Panc1 (cell line): ENCODE measurements at places on chromosomes 3 and 15.

GRCh38 chr3:34008191-34008590, 209.8 kb downstream of the PDCD6IP start:
- DNase-seq = no peak

DNA sequence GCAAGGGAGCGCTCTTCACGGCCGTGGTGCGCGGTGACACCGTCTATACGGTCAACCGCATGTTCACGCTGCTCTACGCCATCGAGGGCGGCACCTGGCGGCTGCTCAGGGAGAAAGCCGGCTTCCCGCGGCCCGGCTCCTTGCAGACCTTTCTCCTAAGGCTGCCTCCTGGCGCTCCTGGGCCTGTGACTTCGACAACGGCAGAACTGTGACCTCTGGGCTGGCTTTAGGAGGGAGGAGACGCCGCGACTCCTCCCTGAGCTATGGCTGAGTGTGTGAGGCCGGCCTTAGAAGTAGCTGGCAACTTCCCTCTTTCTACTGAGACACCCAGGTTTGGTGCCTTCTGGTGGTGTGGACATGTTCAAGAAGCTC, 1.4 kb downstream of the KBTBD13 start:
- DNase-seq = no peak

DNA sequence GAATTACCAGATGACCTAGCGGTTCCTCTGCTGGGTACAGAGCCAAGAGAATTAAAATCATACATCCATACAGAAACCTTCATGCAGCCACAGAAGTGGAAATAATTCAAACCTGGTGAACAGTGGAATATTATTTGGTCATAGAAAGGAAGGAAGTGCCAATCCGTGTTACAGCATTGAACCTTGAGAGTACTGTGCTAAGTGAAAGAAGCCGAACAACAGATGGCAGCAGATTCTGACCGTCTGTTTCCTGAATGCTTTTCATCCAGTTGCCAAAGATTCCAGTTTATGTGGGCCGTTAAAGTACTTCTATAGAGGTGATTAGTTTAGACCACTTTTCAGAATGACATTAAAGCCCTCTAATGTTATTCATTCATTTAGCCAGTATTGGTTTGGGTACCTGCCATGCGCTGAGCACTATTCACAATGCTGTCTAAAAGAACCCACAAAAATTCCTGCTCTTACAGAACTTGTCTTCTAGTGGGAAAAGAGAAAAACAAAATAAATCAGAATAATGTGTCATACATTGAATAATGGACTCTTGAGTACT, 45.8 kb upstream of the SENP5 start:
- no peak for DNase-seq

DNA sequence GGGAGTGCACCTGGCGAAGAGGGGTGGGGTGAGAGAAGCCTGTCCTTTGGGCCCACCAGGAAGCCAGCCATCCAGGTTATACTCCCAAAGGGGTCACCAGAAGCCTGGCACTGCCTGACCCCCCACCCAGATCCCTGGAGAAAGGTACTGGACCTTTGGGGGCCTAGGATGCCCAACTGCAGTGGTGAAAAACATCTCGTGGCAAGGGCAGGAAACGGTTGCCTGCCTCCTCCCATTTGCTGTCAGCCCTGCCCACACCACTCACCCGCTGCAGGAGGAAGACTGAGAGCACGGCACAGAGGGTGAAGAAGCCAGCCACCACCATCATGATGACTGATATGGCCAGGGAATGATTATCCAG, 2.2 kb upstream of the ULK3 start:
- DNase-seq = no peak

- no peak for DNase-seq
Measured at GRCh38 chr3:186857743-186858142, 15.2 kb downstream of the ADIPOQ start.

DNA sequence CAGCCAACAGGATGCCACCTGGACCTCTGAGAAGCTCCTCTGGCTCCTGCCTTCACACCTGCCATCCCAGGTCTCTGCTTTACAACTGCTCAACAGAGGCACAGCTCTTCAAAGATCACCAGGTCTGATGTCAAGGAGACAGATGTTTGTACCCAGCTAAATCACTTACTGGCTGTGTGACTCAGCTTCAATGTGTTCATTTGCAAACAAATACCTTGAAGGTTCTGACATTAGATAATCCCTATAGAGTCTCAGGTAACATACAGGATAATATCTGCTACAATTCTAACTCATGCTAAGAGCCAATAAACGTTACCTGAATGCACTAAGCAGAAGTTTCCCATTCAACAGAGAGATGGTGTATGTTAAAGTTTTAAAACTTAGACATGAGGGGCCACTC, 163.4 kb upstream of the IGF1R start:
- no peak for DNase-seq

DNA sequence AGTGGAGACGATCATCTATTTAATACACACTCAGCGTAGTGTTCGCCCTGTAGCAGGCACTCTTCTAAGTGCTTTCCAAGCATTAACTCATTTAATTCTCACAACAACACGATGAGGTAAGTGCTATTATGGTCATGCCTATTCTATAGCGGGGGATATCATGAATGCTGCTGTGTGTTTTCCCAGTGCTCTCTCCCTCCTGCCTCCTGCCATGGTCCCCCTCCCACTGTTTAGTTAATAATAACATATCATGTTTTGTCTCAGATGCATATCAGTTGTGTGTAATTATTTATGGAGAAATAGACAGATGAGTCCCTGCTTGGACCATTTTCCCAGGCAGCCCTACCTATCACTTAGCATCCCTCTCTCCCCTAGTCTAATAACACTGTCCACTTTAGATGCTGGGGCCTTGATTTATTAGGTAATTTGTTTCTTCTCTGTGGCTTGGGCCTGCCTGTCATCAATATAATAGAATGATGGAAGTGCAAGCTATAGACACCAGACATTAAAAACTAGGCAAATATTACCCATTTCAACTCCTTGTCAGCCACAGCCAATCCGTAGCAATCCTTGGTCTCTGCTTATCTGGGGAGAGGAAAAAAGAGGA, 122.9 kb upstream of the TLE3 start:
- no peak for DNase-seq

- no peak for DNase-seq
Measured at GRCh38 chr15:56168394-56168793, 75.3 kb downstream of the RFX7 start.

GRCh38 chr15:38521316-38521715, 43.3 kb downstream of the RASGRP1 start:
- DNase-seq = no peak

DNA sequence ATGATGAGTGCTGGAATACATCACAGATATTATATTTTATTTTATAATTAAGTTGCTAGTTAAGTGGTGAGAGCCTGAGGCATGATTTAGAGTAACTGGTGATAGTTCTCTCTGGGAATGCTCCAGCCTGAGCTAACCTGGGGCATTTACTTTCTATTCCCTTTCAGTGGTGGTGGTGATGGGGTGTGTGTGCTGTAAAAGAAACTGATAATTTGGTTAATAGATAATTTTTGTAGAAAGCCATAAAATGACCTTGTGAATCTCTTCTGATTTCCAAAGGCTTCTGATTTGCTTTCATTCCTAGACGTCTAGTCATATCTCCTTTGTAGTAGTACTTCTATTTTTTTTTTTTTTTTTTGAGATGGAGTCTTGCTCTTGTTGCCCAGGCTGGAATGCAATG, 46.8 kb upstream of the DPPA4 start:
- no peak for DNase-seq

DNA sequence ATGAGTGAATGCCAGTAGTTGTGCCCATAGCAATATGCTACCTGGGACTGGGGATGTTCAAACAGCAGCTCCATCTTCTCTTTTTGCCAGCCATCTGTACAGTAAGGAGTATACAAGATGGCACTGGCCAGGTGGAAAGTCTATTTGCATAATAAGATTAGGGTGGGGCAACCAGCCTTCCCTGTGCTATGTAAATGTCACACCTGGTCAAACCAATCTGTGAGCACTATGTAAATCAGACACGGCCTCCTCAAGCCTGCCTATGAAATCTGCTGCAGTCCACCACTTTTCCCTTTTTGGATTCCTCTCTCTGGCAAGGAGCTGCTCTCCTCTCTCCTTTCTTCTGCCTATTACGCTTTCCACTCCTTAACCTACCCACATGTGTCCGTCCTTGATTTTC, 53.0 kb downstream of the C3orf80 start:
- DNase-seq = no peak

DNA sequence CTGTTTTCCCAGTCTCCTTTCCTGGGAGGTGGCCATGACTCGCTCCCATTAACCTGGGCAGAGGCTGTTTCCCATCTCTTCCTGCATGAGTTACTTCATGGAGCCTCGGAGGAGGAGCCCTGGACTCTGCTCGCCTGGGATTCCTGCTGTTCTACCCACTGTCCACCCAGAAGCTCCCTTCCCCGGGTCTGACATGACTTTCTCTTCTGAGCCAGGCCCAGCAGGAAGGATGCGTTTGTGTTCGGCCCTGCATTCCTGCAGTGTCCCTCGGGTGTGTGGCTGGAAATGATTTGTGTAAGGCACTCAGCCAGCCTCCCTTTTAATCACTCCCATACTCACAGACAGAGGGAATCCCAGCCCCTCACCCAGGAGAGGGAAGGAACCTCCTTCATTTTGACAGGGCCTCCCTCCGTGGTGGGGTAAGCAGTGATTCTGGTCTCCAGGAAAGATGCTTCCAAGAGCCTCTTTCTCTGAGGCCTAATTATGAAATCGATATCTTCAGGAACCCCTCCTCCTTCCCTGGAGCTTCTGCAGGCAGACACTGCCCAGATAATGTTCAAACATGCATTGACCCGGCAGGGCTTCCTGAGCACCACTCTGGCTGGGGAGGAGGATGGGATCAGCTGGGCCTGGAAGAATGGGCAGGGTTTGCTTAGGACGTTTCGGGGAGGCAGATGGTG, 41.6 kb upstream of the DLG1 start:
- no peak for DNase-seq

GRCh38 chr3:14418296-14419250, 16.2 kb downstream of the SLC6A6 start:
- DNase-seq = no peak

GRCh38 chr3:113271594-113272384, 60.4 kb downstream of the BOC start:
- no peak for DNase-seq

DNA sequence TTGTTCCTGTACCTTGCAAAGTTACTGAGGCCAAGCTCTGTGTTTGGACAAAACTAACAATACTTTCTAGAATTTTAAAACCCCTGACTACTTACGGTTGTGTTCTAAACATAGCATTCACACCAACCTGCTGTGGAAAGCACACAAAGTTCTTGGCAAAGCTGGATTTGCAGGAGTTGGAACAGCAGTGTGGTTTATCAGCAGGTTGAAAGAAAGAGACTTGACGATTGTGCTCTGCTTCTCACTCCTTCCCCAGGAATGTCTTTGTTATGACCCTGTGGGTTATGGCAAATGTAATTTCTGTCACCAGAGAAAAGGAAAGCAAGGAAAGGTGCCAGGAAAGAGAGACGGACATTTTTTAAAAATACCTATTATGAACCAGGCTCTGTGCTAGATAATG, 165.5 kb upstream of the TGFBR2 start:
- peak; percentile 7 for DNase-seq

DNA sequence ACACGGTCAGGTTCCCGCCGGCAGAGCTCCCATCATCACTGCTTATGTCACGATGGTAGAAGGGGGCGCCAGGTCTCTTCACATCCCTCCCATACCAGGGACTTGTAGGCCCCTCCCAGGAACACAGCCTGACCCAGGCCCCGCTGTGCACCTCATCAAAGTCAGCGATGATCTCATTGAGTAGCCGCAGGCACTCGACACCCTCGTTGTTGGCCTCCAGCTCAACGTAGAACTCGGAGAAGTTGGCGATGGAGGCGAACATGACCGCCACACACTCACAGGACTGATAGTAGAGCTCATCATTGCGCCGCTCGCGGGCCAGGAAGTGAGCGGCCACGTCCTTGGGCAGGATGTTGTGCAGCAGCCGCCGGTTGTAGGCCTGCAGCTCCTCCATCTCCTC, 89.2 kb downstream of the SEC22A start:
- no peak for DNase-seq

- DNase-seq = no peak
Measured at GRCh38 chr3:72520690-72521308, 327.4 kb downstream of the SHQ1 start.

- DNase-seq = no peak
Measured at GRCh38 chr3:168974617-168975403, 688.7 kb downstream of the MECOM start.

- DNase-seq = no peak
Measured at GRCh38 chr3:169342652-169343505, 320.6 kb downstream of the MECOM start.

DNA sequence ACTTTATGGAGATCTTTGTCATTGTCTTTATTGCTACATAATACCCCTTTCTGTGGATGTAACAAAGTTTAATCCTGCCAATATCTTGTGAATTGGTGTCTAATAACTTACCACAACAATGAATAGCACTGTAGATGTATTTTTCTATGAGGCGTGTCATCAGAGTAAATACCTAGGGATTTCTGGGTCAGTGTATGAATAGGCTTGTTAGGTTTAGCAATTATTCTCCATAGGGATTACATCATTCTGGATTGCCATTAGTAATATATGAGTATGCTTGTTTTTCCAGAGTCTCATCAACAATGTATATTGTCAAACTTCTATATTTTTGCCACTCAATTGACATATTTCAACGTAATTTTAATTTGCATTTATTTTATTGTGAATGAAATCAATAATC, 67.9 kb downstream of the UNC13C start:
- DNase-seq = no peak
